Urothelium cell line (cell line): ENCODE measurements at places on chromosomes 7 and 10.

DNA sequence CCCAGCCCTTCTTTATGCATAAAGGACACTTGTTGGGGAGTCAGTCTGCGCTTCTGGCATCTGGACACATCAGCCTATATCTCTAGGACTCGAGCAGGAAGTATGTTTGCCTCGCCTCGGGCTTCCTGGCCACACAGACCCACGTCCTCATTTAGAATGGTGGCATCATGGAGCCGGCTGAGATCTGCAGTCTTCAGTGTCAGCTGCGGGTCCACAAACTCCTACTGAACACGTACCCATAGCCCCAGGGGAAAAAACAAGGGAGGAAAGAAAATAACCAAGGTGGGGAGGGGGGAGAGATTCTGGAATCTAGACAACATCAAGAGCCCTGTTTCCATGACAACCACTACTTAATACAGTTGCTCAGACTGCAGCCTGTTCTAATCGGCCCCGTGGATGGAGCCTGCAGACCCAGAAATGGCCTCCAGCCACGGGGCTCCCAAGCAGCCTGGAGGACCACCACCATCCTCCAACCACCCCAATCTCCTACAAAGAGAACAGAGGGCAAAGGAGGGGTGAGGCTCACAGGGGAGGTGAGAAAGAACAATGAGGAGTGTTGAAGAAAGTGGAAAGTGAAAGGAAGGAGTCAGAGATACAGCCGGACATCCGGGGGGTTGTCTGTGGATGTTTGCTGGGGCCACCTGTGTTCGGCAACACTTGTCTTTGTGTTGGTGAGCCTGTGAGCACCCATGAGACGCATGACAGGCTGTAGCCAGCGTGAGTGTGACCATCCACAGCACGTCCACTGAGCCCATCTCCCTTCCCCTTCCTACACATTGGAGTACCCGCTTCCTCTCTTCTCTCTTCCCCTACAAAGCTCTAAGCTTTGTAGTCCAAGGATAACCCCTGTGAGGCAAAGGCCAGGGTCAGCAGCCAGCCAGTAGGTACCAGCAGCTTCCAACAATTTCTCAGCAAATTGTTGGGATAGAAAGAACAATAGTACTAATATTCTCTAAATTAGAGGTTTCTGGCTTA is 141.0 kb downstream of the PLXNA4 start:
- DNase-seq: no peak

DNA sequence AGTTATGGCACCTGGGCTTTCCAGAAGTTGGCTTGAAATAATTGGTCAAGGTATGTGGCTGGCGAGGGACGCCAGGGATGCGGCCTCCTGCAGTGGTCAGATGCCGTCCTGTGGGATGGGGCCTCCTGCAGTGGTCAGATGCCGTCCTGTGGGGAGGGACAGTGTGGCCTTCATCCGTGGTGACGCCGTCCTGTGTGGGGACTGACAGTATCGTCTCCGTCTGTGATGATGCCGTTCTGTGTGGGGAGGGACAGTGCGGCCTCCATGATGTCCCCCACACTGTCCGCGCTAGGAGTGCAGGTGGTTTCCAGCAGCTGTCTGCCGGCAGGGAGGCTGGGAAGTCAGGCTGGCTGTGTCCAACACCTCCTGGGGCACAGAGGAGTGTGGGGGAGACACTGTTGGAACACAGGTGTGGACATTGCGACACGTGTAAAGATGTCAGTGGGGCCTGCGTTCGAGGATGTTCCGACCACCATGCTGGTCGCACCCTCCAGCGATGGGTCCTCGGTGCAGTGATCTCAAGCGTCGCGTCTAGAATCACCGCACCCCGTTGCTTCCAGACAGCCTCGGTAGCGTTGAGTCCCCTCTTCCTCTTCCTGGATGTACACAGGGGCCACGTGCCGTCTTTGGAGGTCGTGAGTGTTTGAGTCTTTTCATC is 52.6 kb downstream of the INPP5A start:
- DNase-seq: no peak

GRCh38 chr7:115249080-115249479 is 327.2 kb downstream of the MDFIC start:
- no peak for DNase-seq

DNA sequence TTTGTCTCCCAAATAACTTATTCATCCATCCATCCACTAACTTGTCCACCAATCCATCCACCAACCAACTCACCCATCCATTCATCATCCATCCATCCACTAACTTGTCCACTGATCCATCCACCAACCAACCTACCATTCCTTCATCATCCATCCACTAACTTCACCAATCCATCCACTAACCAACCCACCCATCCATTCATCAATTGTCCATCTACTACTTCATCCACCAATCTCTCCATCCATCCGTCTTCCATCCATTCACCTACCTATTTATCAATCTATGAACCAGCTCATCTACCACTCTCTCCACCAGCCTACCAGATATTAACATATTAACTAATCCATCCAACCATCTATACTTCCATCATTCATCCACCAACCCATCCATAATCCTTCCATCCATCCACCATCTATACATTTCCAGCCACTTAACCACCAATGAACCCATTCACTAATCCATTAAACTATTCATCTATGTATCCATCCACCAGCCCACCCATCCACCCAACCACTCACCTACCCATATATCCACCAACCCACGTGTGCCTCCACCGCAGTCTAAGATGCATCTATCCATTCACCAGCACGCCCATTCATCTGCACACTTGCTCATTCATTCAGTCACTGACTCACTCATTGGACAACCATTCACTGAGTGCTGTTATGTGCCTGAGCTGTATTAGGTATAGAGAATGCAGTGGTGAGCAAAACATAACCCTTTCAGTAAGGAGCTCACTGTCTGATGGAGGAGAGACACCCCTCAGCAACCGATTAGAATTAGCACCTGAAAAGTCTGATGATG is 19.8 kb upstream of the TBL2 start:
- DNase-seq: no peak

GRCh38 chr10:59000162-59000825 is 176.1 kb upstream of the PHYHIPL start:
- DNase-seq: no peak

- no peak for DNase-seq
These were observed 871 bp downstream of the POP7 start for GRCh38 chr7:100706672-100707311.

DNA sequence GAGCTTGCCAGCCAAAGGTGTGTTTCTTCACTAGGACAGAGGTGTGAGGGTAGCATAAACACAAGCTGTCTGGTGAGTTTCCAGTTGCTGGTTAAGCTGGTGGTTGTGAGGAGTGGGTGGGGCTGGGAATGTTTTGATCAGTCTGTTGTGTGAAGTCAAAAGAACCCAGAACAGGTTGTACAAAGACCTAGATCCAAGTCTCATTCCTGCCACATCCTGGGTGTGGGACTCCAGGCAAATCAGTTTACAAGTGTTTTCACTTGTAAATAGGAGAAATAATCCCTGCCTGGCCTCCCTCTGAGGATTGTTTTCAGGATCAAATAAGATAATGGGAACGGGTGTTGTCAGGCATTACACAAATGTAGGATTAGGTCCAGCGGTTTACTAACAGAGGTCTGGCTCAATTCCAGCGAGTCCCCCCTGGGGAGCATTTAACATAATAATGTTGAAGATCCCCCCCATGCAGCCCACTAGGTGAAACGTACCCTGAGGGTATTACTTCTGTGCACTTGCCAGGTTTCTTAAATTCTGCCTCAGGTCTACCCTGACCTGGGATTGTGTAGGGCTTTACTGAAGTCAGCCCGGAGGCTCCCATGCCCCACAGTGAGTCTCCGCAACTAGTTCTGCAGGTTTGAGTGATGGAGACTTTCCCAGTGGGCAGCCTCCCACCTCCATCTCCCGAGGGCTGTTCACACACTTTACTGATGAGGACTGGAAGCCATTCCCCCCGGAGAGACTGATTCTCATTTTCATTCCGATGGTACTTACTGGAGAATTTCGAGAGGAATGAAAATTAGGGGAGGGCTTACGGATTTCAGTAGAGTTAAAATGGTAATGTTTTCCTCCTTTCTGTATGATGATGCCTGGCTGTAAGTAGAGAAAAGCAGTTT is 2.7 kb upstream of the FRAT2 start:
- DNase-seq: no peak

- peak; percentile 58 for DNase-seq
These were observed 11.8 kb upstream of the TIAL1 start for GRCh38 chr10:119608316-119609155.

- no peak for DNase-seq
These were observed 6.4 kb downstream of the SDK1 start for GRCh38 chr7:3307435-3307834.

- no peak for DNase-seq
These were observed 55.5 kb upstream of the CCNJ start for GRCh38 chr10:95987685-95988426.

DNA sequence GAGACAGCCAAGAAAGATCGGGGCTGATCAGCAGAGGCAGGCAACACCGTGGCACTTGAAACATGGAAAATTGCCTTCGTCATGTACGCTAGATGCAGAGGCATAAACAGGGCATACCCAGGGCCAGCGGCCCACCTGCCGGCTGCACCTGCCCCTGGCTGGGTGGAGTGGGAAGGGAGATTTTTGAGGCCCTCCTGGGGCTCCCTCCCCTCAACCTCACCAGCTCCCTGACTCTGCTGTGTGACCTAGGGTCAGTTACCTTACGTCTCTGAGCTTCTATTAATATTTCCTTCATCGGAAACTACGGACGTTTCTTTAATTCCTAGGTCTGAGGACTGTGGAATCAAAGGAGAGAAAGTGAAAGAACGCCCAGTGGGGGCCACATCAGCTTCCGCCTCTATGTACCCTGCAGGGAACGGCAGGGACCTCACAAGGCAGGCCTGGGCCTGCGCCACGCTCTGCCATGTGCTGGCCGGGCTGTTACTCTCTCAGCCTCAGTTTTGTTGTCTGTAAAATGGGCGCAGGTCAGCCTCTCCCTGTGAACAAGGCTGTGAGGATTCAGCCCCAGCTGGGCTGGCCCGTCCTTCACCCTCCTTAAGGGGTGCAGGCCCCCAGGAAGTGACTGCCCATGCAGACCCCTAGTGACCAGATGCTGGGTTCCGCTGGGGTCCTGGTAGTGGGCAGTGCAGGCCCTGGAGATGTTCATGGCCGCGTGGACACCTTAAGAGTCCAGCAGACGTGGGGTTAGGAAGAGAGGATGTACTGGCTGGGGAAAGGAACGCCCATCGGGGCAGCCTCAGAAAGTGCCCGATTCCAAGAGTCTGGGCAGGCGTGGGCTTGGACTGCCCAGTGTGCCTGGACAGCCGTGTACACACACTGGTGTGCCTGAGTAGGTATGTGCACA is 22.7 kb downstream of the ELFN1 start:
- DNase-seq: no peak

DNA sequence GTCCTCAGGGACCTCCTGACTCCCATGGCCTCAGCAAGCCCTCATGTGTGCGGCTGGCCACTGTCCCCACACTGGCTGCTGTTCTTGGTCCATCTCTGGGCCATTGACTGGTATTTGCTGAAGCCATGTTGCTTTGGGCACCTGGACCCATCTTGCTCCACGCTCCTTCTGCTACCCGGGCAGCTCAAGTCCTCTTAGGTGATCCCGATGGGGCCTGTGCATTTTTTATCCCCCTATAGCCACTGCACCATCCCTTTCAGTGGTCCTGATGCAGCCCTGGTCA is 16.7 kb downstream of the RAMP3 start:
- no peak for DNase-seq

GRCh38 chr7:89104748-89105685 is 309.5 kb upstream of the TEX47 start:
- peak; percentile 18 for DNase-seq

DNA sequence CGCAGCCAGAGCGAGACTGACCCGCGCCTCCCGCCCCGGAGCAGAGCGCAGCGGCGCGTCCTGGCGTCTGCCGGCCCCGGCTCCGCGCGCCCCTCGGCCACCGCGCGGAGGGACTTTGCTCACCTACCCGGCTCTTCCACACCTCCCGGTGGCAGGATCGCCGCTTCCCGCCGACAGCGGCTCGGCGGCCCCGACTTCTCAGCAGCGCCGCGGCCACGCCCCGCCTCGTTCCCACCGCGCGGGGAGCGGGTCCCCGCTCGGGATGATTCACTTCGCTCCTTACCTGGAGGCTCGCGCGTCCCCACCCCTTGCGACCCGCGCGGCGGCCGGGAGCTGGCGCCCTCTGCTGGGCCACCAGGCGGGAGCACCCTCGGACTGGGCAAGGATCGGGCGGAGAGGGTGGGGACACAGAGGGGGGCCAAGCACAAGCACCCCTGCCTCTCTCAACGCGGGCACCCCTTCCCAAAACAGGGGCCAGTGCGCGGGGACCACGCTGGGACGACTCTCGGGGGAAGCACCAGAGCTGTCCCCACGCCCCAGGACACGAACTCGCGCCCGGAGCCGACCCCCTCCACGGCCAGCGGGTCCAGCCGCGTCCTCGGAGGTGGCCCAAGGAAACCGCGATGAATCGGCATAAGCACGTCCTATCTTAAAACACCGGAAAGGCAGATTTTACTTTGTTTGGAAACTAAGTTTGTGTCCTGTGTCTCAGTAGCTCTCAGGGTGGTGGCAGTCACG is 101.0 kb upstream of the SVIL start:
- DNase-seq: peak; percentile 94

- no peak for DNase-seq
These were observed 71.8 kb upstream of the SYPL1 start for GRCh38 chr7:106183952-106184351.

DNA sequence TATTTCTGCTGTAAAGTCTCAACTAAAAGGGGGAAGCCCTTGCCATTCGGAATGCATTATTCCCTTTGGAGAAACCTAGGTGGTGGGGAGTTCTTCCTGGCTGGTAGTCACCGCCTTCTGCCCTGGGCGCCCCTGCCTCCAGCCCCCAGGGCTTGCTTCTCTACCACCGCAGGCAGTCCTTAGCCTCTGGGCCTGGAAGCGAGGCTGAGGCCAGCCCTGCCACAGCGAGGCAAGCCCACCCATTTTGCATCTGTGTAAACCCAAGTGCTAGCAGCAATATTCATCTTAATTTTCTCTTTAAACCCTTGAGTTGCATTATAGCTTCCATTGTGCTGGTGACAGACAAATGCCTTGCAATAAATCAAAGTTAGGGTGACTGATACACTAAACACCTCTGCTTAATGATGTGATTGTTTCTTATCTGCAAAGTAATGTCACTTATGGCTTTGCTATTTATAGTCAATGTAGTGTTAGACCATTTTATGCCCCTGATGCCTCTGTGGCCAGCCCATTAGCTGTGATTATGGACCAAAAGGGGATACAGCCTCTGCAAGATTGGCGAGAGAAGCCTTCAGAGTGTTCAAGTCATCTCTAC is 26.2 kb upstream of the MGMT start:
- DNase-seq: no peak

DNA sequence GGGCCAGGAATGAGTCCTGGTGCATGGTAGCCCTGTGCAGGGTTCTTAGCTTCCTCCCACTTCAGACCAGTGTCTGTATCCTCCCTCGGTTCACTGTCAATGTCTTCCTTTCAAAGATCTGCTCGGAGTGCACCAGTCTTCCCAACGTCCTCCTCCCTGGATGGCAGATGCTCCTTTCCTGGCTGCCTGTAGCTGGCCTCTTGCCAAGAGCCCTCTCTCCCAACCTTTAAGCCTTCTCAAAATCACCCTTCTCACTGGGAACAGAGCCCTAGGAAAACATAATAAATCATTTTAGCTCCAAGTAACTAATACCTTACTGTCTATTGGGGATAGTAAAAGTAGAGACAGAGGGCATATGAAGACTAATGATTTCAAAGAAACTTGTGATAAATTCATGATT is 490.6 kb downstream of the CCSER2 start:
- no peak for DNase-seq

GRCh38 chr7:130366564-130366963 is 13.7 kb upstream of the CPA1 start:
- no peak for DNase-seq

GRCh38 chr10:88919041-88919440 is 33.5 kb downstream of the ACTA2 start:
- no peak for DNase-seq
